ENCODE measurements at places on chromosomes 1 and 21. TPM values are rescaled to one million over a fixed set of nuclear protein-coding genes. Genes with fewer than 3 reads are reported as not detected.

DNA sequence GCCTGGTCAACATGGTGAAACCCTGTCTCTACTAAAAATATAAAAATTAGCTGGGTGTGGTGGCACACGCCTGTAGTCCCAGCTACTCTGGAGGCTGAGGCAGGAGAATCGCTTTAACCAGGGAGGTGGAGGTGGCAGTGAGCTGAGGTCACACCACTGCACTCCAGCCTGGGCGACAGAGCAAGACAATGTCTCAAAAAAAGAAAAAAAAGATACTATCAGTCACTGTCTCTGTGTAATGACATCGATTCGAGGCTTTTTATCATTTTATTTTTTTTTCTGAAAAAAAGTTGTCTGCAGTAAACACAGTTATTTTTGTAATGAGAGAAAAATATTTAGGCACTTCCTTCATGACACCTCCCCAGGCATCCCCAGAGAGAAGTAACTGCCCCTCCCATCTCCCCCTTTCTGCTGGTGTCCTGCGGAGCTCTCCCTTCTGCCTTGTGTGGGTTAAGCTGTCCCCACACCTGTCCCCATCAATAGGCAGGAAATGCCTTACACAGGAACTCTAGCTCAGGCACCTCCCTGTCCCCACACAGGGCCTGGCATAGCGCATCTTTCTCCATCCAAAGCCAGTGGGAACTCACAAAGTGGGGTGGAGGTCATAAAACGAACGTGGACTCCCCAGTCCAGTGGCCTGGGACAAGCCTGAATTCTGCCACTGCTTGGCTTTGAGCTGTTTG is 132.0 kb downstream of the SYF2 start:
- no peaks in the 10 kb centered on the region for H3K27me3 ChIP-seq
- H3K4me1 ChIP-seq, result no peaks in the 10 kb centered on the region
- no peak overlapping the region for H3K4me3 ChIP-seq
- no peak for DNase-seq
- no peaks in the 10 kb centered on the region for H3K36me3 ChIP-seq

- H3K27me3 ChIP-seq, result no peaks in the 10 kb centered on the region
- no peak overlapping the region for H3K27ac ChIP-seq
- H3K4me1 ChIP-seq, result no peaks in the 10 kb centered on the region
- H3K36me3 ChIP-seq, result no peaks in the 10 kb centered on the region
Observed at GRCh38 chr1:22031214-22031962, 21.1 kb upstream of the CDC42 start.

Gene CR1
- total RNA-seq, result 9.9 TPM

DNA sequence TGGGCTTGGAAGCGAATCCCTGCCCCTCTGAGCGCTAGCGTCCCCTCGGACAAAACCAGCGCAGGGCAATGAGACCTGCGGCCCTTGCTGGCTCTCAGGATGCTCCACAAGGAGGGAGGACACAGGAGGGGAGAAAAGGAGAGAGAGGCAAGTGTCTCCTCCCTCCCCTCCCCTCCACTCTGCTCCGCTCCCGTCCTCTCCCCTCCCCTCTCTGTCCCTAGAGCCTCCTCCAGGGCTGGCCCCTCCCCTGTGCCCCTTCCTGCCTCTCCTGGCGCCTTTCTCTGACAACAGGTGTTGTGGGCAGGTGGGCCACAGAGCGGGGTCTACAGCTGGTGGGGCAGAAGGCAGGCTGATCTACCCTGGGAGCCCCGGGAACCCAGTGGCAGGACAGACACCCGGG is 35.2 kb downstream of the TP73 start:
- H3K27ac ChIP-seq, result no peak overlapping the region
- H3K4me3 ChIP-seq, result no peak overlapping the region
- no peaks in the 10 kb centered on the region for H3K36me3 ChIP-seq
- DNase-seq, result no peak

DNA sequence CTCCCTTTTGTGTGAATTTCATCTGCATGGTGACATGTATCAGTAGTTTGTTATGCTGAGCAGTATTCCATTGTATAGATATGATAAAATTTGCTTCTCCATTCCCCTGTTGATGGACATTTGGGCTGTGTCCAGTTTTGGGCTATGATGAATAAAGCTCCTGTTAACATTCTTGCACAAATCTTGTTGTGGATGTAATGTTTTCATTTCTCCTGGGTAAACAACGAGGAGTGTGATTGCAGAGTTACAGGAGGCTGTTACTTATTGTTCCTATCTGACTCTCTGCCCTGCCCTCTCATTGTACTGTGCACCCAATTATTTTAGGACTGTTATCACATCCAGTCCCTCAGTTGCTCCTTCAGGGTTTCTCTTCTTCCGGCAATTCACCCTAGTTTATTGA is 24.2 kb downstream of the MAPKAPK2 start:
- no peak overlapping the region for H3K27ac ChIP-seq
- no peak for DNase-seq
- no peaks in the 10 kb centered on the region for H3K36me3 ChIP-seq
- H3K4me1 ChIP-seq, result no peaks in the 10 kb centered on the region

- H3K36me3 ChIP-seq, result no peaks in the 10 kb centered on the region
- no peak overlapping the region for H3K4me3 ChIP-seq
- no peaks in the 10 kb centered on the region for H3K4me1 ChIP-seq
- DNase-seq, result no peak
- H3K27ac ChIP-seq, result no peak overlapping the region
Observed at GRCh38 chr1:90823686-90824085, 106.6 kb upstream of the BARHL2 start.

GRCh38 chr1:21911205-21912001 is 25.7 kb downstream of the HSPG2 start:
- no peaks in the 10 kb centered on the region for H3K27me3 ChIP-seq
- H3K4me3 ChIP-seq, result no peak overlapping the region
- H3K4me1 ChIP-seq, result peaks cover 11% of the 10 kb centered on the region
- peak; percentile 85 for DNase-seq

- no peak for DNase-seq
- H3K36me3 ChIP-seq, result no peaks in the 10 kb centered on the region
- no peak overlapping the region for H3K4me3 ChIP-seq
- H3K4me1 ChIP-seq, result no peaks in the 10 kb centered on the region
- H3K27me3 ChIP-seq, result no peaks in the 10 kb centered on the region
Observed at GRCh38 chr1:206448471-206448870, 21.8 kb upstream of the IKBKE start.

Gene ZNF684
- total RNA-seq, result 3.9 TPM

Gene OR2T29
- total RNA-seq, result not detected

DNA sequence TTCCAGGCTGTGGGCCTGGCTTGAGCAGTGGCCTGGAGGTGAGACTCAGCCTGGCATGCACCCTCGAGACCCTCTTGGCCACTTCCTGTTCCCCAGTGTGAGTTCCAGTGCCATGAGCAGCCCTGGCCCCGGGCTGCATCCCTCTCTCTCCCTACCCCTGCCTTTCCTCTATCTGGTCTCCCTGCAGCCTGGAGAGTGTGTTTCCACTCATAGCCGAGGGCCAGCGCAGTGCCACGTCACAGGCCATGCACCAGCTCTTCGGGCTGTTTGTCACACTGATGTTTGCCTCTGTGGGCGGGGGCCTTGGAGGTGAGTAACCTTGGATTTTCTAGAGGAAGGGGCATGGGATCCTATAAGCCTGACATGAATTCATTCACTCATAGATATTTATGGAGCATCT is 13.6 kb downstream of the RHBG start:
- no peaks in the 10 kb centered on the region for H3K4me1 ChIP-seq
- no peak for DNase-seq
- H3K4me3 ChIP-seq, result no peak overlapping the region
- no peaks in the 10 kb centered on the region for H3K27me3 ChIP-seq
- H3K36me3 ChIP-seq, result no peaks in the 10 kb centered on the region

- H3K27me3 ChIP-seq, result no peaks in the 10 kb centered on the region
- no peak overlapping the region for H3K27ac ChIP-seq
- no peaks in the 10 kb centered on the region for H3K4me1 ChIP-seq
- no peak overlapping the region for H3K4me3 ChIP-seq
Observed at GRCh38 chr1:217857061-217857460, 225.9 kb downstream of the SPATA17 start.

DNA sequence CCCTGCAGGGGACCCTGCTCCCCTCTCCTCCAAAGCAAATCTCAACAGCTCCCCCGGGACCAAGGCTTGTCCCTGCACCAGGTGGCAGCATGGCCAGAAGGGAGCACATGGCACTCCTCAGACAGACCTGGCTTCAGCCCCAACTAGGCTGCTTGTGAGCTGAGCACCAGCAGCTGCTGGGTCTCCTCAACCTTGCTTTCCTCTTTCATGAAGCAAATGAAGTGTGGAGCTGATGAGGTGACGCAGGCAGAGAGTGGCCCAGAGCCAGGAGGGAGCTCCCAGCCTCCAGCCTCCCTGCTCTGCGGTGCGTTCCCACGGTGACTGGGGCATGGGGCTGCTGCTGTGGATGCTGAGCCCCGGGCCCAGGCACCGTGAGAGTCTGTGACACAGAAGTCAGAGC is 34.0 kb downstream of the MEGF6 start:
- H3K4me3 ChIP-seq, result no peak overlapping the region
- no peak for DNase-seq
- H3K4me1 ChIP-seq, result no peaks in the 10 kb centered on the region
- H3K27ac ChIP-seq, result no peak overlapping the region

- H3K27ac ChIP-seq, result no peak overlapping the region
- H3K27me3 ChIP-seq, result no peaks in the 10 kb centered on the region
- H3K36me3 ChIP-seq, result no peaks in the 10 kb centered on the region
- DNase-seq, result no peak
Observed at GRCh38 chr1:1171546-1172340, 1.9 kb upstream of the TTLL10 start.

Gene FAM78B
- total RNA-seq, result 3.4 TPM

GRCh38 chr1:110098222-110099026 is 13.8 kb upstream of the UBL4B start:
- no peak overlapping the region for H3K27ac ChIP-seq
- H3K36me3 ChIP-seq, result no peaks in the 10 kb centered on the region
- no peak for DNase-seq
- H3K4me1 ChIP-seq, result no peaks in the 10 kb centered on the region
- no peaks in the 10 kb centered on the region for H3K27me3 ChIP-seq

- H3K4me3 ChIP-seq, result no peak overlapping the region
- no peak for DNase-seq
- no peak overlapping the region for H3K27ac ChIP-seq
- H3K36me3 ChIP-seq, result no peaks in the 10 kb centered on the region
- no peaks in the 10 kb centered on the region for H3K4me1 ChIP-seq
- H3K27me3 ChIP-seq, result no peaks in the 10 kb centered on the region
Observed at GRCh38 chr1:159968901-159969300, 14.9 kb upstream of the SLAMF9 start.
